ENCODE measurements at places on chromosomes 2 and 18. TPM values are rescaled to one million over a fixed set of nuclear protein-coding genes. Genes with fewer than 3 reads are reported as not detected.

- DNase-seq = no peak
Measured at GRCh38 chr18:5457462-5457957, 86.3 kb downstream of the EPB41L3 start.

DNA sequence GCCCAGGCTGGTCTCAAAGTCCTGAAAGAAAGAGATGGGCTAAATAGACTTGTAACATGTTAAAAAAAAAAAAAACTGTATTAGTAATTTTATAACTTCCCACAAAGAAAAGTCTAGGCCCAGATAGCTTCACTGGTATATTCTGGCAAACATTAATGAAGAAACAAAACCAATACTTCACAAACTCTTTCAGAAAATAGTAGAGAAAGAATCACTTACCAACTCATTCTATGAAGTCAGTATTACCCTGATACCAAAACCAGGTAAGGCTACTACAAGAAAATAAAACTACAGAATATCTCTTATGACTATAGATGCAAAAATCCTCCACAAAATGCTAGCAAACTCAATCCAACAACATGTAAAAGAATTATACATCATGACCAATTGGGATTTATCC lies 59.9 kb upstream of the ODC1 start:
- no peak for DNase-seq

GRCh38 chr18:13471971-13472628 lies 253.5 kb downstream of the LDLRAD4 start:
- DNase-seq = no peak

- no peak for DNase-seq
Measured at GRCh38 chr18:13868501-13869271, 44.7 kb downstream of the MC5R start.

DNA sequence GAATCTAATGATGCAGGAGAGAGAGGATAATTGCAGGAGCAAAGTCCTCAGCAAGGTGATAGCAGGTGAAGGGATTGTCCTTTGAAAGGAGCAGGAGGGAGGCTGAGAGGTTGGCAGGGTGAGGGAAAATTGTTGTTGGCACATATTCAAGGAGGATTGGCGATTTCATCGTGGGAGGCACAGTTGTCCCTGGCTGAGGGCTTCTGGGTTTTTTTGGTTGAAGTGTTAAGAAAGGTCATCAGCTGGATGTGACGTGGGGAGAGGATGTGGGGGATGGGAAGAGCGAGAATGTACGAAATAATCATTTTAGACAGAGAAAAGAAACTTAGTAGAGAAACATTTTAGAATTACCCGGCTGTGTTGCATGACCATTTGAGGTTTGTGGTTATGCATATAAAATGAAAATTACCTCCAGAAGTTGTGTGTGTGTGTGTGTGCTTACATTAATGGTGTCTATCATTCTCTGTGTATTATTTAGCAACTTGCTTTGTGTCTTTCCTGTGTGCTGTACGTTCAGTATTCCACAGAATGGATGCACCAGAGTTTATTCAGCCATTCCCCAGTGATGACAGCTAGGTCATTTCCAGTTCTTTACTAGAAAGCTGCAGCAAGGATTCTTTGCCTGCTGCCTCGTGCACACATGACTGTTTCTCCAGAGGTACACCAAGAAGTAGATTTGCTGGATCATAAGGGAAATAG lies 67.6 kb downstream of the SDC1 start:
- DNase-seq = no peak

DNA sequence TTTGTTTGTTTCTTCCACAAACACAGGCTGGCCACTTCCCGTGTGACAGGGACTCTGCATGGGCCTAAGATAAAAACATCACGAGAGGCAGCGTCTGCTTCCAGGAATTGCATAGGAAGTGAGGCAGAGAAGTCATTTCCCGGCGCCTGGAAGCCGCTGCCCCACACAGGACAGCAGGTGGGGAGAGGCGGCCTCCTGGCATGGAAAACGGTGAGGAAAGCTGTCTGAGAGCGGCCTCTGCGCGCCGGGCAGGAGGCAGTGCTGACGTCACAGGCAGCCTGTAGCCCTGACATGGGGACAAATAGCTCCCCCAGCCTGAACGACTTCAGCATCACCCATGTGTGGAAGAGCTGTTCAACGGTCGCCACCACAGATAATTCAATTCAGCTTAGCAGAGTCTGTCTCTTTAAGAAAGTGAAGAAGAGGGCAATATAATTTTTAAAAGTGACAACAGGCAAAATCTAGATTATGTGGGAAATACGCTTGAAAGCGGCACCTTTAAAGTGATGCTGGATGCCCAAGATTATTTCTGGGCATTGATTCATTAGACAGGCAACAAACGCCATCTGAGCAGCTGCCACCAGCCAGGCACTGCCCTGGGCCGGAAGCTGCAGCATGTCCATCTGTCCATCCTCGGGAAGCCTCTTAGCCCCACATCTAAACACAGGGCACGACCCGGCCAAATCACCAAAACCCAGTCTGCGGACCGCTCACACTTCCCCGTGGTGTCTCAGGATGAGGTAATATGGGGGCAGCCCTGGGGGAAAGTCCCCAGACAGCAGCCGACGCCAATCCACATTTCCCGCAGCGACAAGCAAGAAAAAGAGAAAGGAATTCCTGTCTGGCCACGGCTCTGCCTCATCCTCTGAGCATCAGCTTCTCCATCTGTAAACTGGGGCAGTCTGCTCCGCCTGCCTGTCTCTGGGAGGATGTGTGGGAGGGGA lies 138.9 kb downstream of the PXDN start:
- peak; percentile 42 for DNase-seq

- DNase-seq = no peak
Measured at GRCh38 chr2:187214306-187214705, 233.7 kb downstream of the CALCRL start.

DNA sequence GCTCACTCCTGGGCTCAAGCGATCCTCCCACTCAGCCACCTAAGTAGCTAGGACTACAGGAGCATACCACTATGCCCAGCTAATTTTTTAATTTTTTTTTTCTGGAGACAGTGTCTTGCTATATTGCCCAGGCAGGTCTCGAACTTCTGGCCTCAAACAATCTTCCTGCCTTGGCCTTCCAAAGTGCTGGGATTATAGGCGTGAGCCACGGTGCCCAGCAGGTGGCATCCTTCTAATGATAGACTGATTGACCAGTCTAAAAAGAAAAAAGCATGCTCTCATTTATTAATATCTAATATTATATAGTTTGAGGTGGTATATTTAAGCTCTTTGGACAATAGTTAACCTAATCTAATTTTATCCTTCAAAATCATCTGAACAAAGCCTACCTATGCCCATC lies 198.6 kb downstream of the CAMKMT start:
- no peak for DNase-seq

DNA sequence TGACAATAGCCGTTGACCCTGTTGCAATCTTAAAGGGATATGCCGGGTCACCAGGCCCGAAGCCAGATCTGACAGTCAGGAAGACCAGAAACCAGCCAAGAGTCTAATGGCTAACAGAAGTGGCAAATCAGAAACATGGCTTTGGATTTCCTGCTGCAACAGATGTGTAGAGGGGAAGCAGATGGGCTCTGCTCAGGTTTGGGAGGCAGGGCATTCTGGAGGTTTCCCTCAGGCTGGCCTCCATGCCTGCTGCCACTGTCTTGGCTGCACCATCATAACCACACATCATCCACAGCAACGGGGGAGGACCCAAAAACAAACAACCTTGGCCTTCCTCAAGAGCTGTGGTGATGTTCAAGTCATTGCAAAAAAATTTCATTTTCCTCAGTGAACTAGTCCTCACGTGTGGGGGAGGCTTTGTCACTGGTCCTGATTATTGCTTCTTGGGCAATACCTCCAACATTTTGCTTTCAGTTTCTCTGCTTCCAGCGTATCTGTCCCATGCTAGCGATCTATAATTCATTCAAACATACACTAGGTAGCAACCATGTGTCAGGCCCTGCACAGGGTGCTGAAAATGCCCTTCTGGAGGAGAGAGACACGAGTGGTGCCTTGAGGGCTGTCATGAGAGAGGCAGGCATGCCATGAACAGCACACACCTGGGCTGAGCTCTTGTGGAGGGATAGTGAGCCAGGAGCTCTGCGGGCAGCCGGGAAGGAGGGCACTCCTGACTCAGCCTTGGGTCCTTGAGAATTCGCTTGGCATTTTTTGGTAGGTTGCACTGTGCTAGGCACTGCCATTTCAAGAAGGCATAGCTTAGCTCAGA lies 48.2 kb upstream of the LGALSL start:
- DNase-seq = peak; percentile 38

GRCh38 chr2:231545105-231545902 lies 15.1 kb upstream of the NMUR1 start:
- DNase-seq = peak; percentile 77

GRCh38 chr2:70851704-70852103 lies 16.1 kb upstream of the CD207 start:
- no peak for DNase-seq

- DNase-seq = peak; percentile 22
Measured at GRCh38 chr18:22676423-22676822, 256.7 kb upstream of the RBBP8 start.

- peak; percentile 75 for DNase-seq
Measured at GRCh38 chr2:184596819-184597411, 1.4 kb upstream of the ZNF804A start.

DNA sequence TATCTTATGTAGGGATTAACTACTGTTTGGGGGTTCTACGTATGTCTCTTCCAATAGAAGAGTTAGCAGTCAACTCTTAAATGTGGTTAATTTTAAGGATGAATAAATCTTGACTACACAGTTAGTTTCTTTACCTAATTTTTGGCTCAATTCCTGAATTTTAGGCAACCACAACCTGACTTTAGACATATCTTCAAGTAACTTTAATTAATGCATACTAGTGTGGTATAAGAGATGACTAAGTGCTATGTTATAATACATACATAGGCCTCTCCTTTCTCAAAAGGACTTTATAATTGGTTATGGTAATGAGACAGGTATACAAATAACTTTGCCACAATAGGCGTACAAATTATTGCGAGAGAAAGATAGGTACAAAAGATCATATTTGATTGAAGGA lies 312.0 kb downstream of the IRS1 start:
- no peak for DNase-seq

DNA sequence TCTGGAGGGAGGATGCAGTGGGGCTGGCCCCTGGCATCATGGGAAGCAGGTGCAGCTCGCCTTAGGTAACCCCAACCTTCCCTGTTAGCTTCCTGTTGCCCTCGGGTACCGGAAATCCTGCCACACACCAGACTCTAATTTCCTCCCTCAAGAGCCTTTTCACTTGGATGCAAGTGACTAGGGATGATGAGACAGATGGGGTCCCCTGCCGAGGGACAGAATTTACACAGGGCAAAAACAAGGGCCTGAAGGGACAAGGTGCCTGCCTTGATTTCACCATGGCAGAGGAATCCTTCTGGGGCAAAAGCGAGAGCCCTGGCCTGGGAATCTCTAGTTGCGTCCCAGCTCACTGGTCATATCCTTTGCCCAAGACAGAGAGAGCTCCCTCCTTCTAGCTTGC lies 263.1 kb downstream of the LOXHD1 start:
- DNase-seq = no peak

DNA sequence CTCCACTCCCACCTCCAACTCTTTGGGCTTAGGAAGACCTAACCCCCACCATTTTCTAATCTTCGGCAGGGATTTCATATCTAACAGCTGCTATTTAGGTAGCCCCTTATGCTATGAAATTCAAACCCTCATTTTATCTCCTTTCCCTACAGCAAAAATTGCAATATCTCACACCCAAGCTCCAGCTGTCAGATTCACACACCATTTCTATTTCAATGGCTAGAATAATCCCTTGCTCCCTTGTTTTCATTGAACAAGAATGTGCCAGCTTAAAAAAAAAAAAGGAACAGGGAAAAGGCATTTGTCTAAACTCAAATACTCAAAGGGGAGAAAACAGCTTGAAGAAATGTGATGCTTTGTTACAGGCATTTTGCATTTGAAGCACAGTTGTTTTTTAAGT lies 850.6 kb upstream of the ACVR2A start:
- no peak for DNase-seq

DNA sequence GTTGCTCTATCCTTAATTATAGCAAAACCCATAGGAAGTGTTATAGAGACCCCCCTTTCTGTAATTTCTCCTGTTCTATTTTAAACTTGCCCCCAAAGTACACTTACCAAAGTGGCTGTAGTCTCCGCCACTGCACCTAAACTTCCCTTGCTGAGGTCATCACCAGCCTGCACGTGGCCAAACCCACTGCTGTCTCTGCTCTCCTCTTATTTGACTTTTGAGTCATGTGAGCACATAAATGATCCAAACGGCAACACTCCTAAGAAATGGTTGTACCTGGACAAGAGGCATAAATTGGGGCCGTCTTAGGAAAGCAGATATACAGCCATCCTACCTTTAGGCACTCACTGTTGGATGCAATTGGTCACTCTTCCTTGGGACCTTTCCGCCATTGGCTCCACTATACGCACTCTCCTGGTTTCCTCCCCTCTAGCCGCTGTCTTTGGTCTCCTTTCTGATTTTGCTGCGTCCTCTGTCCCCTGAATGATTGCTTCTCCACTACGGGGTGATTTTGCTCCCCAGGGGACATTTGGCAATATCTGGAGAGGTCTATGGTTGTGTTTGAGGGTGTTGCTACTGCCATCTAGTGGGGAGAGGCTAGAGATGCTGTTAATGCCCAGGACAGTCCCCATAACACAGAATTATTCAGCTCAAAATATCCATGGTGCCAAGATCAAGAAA lies 19.2 kb upstream of the IL36G start:
- peak; percentile 60 for DNase-seq

- no peak for DNase-seq
Measured at GRCh38 chr2:134021830-134022524, 231.9 kb upstream of the MGAT5 start.

DNA sequence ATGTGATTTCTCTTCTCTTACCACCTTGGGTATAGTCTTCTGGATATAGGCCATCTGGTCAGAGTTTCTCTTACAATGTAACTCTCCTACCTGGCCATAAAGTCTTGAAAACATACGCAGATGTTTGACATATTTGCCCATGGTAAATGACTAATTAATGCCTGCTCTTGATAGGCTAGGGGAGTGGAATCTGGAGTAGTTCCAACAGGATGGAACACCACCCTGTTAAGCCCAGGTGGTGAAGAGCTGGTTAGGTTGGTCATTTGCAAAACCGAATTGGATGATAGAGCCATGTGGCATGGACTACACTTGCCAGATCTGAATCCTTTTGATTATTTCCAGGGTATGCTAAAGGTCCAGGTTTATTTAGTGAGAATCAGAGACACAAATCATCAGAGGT lies 36.5 kb downstream of the HADHB start:
- DNase-seq = no peak

- DNase-seq = no peak
Measured at GRCh38 chr18:53219853-53220252, 879.9 kb downstream of the DCC start.

- no peak for DNase-seq
Measured at GRCh38 chr18:3667255-3668137, 217.5 kb downstream of the TGIF1 start.

- DNase-seq = no peak
Measured at GRCh38 chr2:85753525-85754312, at the start of gene ATOH8. Gene ATOH8 (plus strand): TSS chr2:85753991. CDS start chr2:85754190, 199 bp downstream.

PID1 gene
- total RNA-seq = 2.5 TPM

ALPP gene
- 1.5 TPM for total RNA-seq

SFT2D3 gene
- 8.3 TPM for total RNA-seq

ACADL gene
- not detected for total RNA-seq

CENPA gene
- total RNA-seq = 30.2 TPM
